Stimulated activated effector memory CD8-positive, alpha-beta T cell treated with anti-CD3 and anti-CD28 coated beads, Interleukin-12 subunit alpha, Interleukin-12 subunit beta, amount 100 ng/mL, for 72 hours (primary cell): ENCODE measurements at places on chromosomes 13 and 19.

- no peak for DNase-seq
These were observed 65.3 kb upstream of the KLHL1 start for GRCh38 chr13:70173598-70173959.

DNA sequence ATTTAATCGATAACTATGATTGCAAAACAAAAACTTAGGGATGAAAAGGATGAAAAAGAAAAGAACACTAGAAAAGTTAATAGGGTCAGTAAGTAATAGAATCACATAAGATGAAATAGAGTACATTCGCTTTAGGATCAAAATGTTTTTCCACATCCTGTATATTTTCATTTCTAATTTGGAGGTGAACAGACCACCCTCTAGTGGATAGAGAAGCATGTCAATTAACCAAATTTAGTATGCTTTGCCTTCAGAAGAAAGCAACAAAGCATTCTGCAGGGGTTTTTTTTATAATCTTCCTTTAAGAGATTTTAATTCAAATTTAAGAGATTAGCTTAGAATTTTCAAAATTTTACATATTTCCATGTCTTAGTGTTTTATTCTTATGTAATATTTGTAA, 611.0 kb upstream of the SGCG start:
- DNase-seq, result no peak

DNA sequence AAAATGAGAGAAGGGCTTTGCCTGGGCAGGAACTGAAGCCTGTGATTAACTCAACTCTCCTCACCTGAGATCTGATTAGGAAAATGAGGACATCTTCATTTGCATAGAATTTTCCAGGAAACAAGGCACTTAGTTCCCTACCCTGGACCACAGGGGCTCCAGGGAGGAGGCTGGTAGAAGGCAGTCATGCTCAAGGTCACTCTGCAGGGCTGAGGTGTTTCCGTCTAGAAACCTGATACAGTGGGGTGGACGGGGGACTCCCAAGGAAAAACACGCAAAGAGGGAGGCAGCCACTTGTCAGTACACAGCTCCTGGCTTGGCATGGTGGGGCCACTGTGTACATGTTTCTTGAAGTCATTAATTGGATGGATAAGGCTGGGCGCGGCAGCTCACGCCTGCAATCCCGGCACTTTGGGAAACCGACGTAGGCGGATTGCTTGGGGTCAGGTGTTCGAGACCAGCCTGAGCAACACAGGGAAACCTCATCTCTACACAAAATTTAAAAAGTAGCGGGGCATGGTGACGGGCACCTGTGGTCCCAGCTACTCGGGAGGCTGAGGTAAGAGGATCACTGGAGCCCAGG, 6.0 kb downstream of the KLK14 start:
- no peak for DNase-seq

DNA sequence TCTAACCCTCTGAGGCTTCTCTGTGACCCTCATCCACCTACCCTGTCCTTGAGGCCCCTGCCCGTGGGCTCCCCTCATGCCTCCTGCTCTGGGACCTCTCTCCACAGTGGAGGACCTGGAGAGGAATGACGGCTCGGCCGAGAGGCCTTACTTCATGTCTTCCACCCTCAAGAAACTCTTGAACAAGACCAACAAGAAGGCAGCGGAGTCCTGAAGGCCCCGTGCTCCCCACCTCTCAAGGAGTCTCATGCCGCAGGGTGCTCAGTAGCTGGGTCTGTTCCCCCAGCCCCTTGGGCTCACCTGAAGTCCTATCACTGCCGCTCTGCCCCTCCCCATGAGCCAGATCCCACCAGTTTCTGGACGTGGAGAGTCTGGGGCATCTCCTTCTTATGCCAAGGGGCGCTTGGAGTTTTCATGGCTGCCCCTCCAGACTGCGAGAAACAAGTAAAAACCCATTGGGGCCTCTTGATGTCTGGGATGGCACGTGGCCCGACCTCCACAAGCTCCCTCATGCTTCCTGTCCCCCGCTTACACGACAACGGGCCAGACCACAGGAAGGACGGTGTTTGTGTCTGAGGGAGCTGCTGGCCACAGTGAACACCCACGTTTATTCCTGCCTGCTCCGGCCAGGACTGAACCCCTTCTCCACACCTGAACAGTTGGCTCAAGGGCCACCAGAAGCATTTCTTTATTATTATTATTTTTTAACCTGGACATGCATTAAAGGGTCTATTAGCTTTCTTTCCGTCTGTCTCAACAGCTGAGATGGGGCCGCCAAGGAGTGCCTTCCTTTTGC, 10.8 kb upstream of the ILF3 start:
- DNase-seq, result no peak

DNA sequence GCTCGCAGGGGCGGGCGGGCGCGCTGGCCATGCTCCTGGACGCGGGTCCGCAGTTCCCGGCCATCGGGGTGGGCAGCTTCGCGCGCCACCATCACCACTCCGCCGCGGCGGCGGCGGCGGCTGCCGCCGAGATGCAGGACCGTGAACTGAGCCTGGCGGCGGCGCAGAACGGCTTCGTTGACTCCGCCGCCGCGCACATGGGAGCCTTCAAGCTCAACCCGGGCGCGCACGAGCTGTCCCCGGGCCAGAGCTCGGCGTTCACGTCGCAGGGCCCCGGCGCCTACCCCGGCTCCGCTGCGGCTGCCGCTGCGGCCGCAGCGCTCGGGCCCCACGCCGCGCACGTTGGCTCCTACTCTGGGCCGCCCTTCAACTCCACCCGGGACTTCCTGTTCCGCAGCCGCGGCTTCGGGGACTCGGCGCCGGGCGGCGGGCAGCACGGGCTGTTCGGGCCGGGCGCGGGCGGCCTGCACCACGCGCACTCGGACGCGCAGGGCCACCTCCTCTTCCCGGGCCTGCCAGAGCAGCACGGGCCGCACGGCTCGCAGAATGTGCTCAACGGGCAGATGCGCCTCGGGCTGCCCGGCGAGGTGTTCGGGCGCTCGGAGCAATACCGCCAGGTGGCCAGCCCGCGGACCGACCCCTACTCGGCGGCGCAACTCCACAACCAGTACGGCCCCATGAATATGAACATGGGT, 599 bp downstream of the ZIC2 start:
- no peak for DNase-seq

DNA sequence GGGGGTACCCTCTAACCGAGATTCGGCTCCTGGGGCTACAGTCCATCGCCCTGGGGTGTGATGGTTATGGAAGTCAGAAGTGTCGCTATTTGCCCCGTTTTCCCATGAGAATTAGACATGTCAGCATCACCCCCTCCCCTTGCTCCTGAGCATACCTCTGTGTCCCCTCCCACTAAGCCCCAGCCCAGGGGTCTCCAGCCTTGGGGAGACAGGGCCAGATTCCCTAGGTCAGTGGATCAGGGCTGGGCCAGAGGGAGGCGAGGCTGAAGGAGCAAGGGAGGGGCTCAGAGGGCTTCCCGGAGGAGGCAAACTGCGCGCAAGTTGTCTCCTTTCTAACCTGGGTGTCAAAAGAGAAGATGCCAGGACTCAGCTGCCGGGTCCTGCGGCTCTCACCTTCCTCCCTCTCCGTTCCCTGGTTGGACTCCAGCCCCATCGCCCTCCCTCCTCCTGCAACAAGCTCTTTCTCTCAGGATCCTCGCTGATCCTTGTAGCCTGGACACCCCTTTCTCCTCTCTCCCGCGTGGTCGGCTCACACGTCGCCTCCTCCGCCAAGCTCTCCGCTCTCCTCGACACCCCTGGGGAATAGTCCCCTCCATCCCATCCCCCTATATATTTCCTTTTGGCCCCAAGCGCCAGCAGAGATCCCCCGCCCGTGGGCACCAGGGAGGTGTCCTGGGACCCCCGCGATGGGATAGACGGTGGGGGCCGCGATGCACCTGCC, 459 bp upstream of the TMEM59L start:
- DNase-seq, result no peak

GRCh38 chr19:52237771-52238400, 31.5 kb upstream of the ZNF766 start:
- DNase-seq, result peak; percentile 72

- no peak for DNase-seq
These were observed 173.5 kb downstream of the DCT start for GRCh38 chr13:94305934-94306333.

DNA sequence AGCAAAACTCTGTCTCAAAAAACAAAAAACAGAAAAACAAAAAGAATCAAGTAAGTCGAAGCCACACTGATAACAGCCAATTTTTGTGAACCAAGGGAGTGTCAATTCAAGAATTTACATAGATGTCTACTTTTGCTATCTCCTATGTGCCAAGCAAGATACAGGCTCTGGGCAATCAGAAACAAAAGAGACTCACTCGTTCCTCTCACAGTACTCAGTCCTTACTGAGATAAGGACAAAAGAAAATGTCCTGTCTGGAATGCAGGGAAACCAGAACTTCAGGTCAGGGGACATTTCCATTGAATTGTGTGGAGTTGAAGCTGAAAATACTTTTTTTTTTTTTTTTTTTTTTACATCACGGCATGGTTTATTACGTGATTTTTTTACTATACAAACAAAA, 53.0 kb downstream of the NLRP12 start:
- no peak for DNase-seq

GRCh38 chr13:32309312-32310133, 5.6 kb downstream of the ZAR1L start:
- no peak for DNase-seq

DNA sequence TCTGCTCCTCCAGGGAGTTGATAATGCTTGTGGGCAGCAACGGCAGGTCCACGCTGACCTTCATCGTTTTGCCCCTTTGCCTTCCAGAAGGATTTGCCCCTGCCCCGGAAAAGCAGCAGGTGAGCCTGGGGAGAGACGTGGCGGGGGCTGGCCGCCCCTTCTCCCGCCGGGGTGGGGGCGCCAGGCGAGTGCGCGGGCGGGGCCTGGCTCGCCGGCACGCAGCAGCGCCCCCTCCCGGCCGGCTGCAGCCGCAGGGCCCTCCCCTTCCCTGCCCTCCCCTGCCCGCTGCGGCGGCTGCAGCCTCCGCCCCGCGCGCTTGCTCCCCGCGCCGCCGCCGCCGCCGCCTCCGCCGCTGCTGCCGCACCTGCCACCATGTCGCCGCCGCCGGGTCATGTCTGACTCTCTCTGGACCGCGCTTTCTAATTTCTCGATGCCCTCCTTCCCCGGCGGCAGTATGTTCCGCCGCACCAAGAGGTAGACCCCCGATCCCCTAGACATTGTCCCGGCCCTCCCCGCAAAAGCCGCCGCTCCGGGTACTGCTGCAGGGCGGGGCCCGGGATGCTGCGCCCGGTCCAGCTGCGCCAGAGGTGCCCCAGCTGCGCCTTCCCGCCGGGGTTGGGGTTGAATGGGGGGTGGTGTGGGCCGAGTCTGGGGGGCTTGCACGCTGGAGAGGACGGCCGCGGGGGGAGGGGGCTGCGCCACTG, at the start of gene MAST1:
MAST1 (plus strand) TSS at position 334 of the 704 bp plus-strand sequence; CDS start at position 392, 58 bp downstream.
- DNase-seq, result peak; percentile 56

DNA sequence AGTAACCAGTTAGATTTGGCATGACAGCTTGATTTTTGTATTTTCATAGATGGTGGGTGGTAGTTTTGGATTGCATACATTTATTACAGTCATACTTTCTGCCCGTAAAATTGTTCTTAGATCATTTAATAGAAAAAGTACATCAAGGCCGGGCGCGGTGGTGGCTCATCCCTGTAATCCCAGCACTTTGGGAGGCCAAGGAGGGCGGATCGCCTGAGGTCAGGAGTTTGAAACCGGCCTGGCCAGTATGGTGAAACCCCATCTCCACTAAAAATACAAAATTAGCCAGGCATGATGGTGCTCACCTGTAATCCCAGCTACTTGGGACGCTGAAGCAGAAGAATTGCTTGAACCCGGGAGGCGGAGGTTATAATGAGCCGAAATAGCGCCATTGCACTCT, 55.0 kb upstream of the UBE2L5 start:
- DNase-seq, result no peak

DNA sequence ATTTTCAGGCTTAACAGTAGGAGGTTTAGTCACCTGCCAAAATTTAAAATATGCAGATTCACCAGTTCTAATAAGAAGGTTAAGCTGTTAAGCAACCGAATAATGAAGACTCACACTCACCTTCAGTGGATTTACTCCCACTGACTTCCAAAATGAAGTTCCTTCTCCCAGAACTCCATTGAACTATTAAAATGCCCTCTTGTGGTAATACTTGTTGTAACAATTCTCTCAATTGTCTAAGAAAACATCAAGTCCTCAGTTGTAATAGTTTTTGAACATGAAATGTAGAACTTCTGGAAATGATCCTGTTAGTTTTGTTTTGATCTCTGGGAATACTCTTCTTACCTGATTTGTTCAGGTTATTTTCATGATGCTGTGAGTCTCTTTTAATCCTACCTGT, 522.0 kb upstream of the ATXN8OS start:
- no peak for DNase-seq

- no peak for DNase-seq
These were observed 8.5 kb upstream of the RASA3 start for GRCh38 chr13:114140906-114141250.

- no peak for DNase-seq
These were observed 362.4 kb downstream of the DIAPH3 start for GRCh38 chr13:59801107-59801880.

- no peak for DNase-seq
These were observed 13.7 kb upstream of the ZNF492 start for GRCh38 chr19:22620401-22620800.

- DNase-seq, result no peak
These were observed 2.9 kb downstream of the RPS11 start for GRCh38 chr19:49499030-49499670.

GRCh38 chr19:39924952-39925351, 9.5 kb downstream of the FCGBP start:
- no peak for DNase-seq
